ENCODE measurements at places on chromosomes 12 and 14.
A peak's percentile ranks its signal among the peaks of the same experiment; 100 is the strongest.

DNA sequence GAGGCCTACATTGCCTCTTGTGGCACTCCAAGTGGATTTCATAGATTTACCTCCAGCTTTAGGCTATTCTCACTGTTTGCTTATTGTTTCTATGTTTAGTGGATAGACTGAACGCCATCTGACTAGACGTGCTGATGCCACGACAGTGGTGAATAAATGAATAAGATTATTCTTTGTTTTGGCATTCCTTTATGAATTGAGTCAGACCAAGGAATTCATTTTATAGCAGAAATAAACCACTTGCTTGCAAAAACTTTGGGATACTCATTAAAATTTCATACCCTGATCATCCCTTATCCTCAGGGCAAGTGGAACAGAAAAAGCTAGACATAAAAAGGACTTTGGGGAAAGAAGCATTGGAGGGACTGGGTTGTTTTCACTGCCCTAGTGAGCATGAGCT, 71.7 kb upstream of the FERMT2 start:
- DNase-seq, result no peak

GRCh38 chr12:92275443-92276154, 130.0 kb upstream of the BTG1 start:
- no peak for DNase-seq

DNA sequence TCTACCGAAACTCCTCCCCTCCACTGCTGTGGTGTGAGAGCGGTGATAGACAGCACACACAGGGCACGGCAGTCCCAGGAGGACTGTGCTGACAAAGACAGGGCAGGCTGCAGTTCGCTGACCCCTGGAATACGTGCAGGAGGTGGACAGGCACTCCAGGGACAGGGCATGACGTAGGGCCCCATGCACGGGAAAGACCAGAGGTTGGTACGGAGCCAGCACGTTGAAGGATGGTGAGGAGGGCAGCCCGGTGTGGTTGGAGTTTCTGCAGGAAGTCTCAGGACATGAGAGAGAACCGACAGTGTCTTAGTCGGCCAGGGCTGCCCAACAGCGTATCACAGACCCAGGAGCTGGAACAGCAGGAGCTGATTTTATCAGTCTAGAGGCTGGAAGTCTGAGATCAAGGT, 254.2 kb upstream of the FKBP4 start:
- no peak for DNase-seq

DNA sequence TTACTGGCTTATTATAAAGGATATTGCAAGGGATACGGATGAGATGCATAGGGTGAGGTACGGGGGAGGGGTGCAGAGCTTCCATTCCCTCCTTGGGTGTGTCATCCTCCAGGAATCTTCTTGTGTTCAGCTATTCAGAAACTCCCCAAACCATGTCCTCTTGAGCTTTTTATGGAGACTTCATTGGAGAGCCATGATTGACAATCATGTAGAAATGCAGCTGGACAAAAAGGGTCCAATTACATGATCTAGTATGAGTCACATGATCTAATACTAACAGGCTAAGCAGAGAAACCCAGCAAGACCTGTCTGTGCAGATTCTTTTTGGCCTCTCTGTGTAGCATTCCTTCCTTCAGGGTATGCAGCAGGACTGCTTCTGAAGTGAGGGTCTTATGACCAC, 23.9 kb upstream of the FLVCR2 start:
- no peak for DNase-seq

GRCh38 chr12:89085421-89085820, 266.9 kb downstream of the DUSP6 start:
- no peak for DNase-seq

DNA sequence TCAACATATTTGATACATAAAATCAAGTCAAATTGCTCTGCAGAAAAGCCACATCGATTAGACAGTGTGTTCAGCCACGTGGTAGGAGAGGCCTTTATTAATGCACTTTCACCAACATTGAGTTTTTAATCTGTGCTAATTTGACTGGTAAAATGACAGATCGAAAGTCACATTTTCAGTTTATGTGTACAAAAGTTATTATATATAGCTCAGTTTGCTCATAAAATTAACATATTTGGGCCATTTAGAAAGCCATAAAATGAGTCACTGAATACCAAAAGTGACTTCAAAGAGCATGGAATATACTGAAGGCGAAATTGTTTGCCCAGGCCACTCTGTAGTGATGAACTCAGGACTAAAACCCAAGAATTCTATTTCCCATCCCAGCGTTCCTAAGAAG, 26.0 kb downstream of the C12orf42 start:
- no peak for DNase-seq

DNA sequence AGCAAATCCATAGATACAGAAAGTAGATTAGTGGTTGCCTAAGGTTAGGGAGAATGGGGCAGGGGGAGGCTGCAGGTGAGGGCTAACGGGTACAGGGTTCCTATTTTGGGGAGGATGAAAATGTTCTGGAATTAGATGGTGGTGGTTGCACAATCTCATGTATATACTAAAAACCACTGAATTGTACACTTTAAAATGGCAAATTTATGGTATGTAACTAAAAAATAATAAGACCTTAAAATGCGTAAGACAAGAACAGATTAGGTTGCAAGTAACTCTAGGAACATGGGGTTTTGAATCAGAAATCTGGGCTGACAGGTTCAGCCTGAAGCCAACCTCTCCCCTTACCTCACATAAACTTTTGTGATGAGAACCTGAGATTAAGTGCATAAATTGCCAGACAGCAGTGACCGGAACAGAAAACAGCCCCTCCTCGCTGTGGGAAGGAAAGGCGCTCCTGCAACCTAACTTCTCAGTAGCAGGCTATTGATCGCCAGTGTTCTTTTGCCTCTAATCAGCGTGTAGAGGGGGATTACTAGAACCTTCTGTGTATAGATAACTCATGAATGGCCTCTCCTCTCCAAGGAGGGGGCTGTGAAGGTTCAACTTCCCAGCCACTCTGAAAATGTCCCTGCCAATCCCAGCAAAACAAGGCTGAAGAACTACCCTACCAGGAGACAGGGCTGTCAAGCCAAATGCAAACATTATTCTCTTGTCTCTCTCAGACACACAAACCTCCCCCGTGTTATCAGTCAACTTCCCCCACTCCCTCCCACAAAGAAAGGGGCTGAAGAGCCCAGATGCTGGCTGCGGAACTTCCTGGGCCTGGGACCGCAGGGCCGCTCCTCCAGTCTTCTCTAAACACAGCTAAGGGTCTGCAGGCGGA, 1.9 kb downstream of the SSH1 start:
- no peak for DNase-seq

DNA sequence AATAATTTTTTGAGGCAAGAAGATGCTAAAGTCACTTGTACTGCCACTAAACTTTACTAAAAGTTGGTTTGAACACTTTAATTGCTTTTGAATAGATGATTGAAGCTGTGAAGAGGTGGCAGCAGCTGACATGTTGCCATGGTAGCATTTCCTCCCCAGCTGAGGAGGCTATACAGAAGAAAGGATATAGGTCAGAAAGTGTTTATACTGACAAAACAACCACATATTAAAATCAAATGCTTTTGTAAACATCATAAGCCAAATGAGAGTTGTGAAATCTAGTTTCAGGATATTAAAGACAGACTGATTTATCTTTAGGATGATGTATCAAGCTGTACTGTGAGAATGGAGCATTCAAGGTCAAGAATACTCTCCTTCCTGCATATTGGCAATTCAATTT, 41.7 kb downstream of the TSPAN19 start:
- no peak for DNase-seq

DNA sequence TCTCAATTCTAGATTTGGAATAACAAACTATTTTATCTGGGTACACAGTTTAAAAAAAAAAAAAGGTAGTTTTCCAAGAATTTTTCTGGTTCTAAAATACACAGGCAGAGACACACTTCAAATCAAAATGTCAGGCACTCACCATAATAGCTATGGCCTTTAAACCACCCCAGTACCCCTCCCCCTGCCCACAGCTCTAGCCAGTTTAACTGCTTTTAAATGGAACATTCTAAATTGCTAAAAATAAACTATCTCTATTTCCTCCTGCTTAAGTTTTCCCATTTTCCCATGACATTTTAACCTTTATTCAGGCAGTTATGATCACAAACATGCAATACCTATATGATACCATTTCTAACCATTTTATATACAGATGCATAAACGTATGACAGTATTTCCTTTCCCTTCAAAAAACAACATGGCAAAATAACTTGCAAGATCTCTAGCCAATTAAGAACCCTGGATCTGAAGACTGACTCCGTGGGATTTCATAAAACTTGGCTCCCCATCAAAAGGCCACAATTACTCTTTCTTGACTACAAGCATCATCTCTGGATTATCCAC, 46.3 kb downstream of the PPP2R5E start:
- no peak for DNase-seq

DNA sequence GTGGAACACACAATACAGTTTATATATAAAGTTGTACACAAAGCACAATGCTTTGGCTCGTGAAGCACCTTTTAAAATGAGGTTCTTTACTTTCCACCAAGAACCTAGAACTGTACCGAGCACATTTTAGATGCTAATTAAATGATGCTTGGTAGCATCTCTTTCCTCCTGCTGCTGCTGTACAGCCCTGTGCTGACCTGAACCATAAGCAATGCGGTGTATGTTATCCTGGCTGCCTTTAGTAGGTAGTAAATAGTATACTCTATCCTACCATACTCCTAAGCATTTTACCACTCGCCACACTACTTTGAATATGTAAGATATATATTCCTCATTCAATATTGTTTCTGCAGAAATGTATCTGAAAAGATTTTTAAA, 2.9 kb upstream of the RNASE8 start:
- DNase-seq, result no peak

- DNase-seq, result no peak
Measured at GRCh38 chr12:51373187-51373586, 18.0 kb downstream of the GALNT6 start.

GRCh38 chr12:108629824-108630476, 3.7 kb downstream of the SELPLG start:
- peak; percentile 66 for DNase-seq

DNA sequence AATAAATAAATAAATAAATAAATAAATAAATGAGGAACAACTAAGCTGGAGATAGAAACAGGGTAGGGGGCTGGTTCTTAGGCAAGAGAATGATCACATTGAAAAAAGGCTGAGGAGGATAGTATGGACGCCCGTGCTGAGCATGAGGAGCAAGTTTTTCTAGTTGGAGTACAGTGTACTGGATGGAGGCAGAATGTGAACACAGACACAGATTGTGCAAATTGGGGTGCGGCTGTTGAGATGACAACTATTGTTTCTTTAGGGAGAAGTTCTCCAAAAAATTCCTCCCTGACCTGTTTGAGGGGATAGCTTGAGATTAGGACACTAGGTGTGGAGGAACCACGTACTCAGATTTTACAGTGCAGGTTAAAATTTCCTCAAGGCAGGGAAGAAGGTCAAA, 979 bp upstream of the BIN2 start:
- DNase-seq, result no peak

DNA sequence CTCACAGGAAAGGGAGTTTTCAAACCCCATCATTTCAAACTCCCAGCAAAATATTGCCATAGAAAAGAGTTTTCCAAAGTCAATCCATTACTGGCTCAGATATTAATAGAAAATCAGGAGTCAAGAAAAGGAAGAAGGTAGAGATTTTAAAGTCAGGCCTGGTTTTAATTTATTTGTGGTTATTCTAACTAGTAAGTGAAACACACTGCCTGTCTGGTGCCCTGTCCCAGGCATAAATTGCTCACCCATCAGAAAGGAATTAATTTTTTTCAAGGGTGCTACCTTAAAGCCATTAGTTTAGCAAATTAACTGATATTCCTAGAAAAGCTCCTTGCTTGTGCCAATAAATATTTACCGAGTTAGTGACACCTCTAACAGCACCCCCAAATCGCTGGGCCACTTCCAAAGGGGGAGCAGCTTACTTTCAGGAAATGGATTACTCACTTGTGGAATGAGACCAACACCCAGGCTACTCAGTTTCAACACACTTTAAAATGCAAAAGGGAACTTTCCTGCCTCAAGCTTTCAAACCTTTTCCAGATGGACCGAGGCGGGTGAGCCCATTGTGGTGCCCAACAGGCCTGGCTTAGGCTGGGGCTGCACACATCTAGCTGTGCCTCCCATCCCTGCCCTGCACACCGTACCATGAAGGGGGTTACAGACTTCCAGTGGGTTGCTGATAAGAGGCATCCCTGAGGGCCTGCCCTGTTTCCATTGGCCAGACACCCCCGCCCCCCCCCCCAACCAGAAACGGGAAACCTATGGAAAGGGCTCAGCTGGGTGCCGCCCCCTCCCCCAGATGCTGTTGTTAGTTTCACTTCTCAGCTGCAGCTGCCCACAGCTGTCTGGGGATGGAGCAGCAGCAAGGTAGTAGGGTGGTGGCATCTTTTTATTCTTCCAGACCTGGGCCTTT, 117.2 kb downstream of the SAMD4A start:
- no peak for DNase-seq

GRCh38 chr12:116123451-116124258, 153.8 kb downstream of the MED13L start:
- peak; percentile 21 for DNase-seq

DNA sequence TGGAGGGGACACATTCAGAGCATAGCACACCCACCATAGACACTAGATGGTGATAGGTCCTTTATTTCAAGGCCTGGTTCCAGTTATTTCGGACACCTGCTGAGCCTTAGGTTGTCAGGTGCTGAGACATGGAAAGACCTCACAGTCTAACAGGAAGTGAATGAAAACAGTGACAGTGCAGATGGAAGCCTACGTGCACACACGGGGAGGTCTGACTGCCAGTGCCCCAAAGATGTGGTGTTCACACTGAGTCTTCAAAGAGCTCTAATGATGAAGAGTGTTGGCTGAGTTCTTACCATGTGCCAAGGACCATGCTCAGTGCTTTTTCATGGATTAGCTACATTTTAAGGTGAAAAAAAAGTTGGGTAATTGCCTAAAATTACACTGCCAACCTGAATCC, 46.6 kb downstream of the CKB start:
- DNase-seq, result no peak

DNA sequence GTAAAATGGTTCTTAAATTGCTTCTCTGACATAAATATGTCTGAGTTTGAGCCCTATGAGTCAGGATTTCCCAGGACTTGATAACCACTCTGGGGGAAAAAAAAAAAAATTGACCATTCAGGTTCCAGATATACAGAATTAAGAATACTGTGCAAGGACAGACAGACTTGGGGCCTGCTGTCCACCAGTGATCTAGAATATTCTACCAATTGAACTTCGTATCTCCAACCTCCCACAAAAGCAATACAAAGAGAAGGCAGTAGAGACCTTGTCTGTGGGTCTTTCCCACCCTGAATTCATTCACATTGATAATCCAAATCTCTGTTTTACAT, 4.1 kb downstream of the SINHCAF start:
- DNase-seq, result no peak

DNA sequence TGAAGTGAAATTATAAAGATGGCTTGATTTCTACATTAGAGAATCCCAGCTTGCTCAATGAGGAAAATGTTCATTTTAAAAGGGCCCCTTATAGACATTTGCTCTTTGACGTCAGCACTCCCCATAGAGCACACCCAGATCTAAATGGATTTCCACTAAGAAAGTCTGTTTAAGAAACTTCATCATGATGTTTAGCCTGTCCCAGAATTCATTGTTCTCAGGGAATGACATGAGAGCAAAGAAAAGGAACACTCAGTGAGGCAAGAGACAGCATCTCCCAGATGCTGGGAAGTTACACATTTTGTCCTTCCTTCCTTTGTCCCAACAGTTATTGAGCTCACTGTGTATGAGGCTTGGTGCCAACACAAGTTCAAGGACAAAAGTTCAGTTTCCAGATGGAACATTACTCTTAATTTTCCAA, 4.9 kb downstream of the PHLDA1 start:
- no peak for DNase-seq

Measured in activated naive CD4-positive, alpha-beta T cell treated with Interleukin-2 at 50 U/mL for 16 hours (primary cell).